ENCODE measurements at places on chromosomes 2 and 18. TPM values are rescaled to one million over a fixed set of nuclear protein-coding genes. Genes with fewer than 3 reads are reported as not detected.
A peak's percentile ranks its signal among the peaks of the same experiment; 100 is the strongest.

DNA sequence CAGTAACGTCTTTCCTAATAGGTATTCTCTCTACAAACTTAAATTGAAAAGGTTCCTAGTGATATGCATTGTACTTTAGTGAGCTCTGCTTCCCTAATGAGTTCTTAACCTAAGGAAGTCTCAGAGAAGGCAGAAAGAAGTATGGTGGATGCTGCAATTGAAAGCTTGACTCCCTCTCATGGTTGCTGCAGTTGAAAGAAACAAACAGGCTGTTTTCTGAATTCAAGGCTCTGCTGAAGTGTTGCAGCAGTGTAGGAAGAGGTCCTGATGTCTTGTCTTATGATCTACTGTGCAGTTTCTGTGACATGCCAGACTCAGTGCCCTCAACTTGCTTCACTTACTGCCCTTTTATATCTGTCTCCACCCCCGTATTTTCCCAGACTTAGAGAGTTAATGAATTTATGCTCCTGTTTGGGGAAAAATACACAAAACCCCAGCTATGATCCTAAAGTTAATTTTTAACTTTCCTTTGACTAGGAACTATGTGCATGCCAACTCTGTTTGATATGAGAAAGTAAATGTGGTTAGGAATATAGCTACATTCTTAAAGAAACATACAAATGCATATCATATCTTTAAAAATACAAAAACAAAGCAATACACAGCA, 655.3 kb upstream of the FAM98A start:
- no peaks in the 10 kb centered on the region for H3K36me3 ChIP-seq
- DNase-seq, result no peak
- H3K27me3 ChIP-seq, result no peaks in the 10 kb centered on the region
- H3K4me1 ChIP-seq, result no peaks in the 10 kb centered on the region
- no peak overlapping the region for H3K4me3 ChIP-seq
- H3K27ac ChIP-seq, result no peak overlapping the region

Gene COL4A4
- total RNA-seq, result not detected

GRCh38 chr18:22286585-22286984, 117.2 kb downstream of the GATA6 start:
- no peak overlapping the region for H3K27ac ChIP-seq
- no peak for DNase-seq
- no peaks in the 10 kb centered on the region for H3K4me1 ChIP-seq

DNA sequence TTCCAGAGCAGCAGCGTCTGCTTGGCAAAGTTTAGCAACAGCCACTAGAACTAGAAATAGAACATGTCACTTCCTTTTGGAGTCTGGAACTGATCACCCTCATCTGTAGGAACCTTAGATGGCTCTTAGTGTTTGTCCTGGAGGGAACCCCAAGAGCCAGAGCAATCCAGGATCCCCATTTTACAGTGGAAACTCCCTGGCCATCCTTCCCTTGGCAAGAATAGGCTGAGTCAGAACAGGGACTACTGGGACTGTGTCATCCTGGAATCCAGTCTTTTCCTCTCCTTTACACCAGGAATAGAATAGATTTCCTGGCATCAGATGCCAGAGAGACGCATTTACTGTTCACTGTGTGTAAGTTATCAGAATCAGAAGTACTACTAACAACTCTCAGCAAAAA, 33.2 kb upstream of the GRHL1 start:
- no peaks in the 10 kb centered on the region for H3K27me3 ChIP-seq
- H3K4me3 ChIP-seq, result no peak overlapping the region
- peaks cover 10% of the 10 kb centered on the region for H3K4me1 ChIP-seq
- peaks cover 21% of the 10 kb centered on the region for H3K36me3 ChIP-seq

- peaks cover 38% of the 10 kb centered on the region for H3K27me3 ChIP-seq
- peak overlapping the region; percentile 50 for H3K4me3 ChIP-seq
- peaks cover 5% of the 10 kb centered on the region for H3K4me1 ChIP-seq
- no peaks in the 10 kb centered on the region for H3K36me3 ChIP-seq
- no peak overlapping the region for H3K27ac ChIP-seq
These were observed 1.6 kb upstream of the ALKAL2 start for GRCh38 chr2:289362-290089.

- peaks cover 2% of the 10 kb centered on the region for H3K4me1 ChIP-seq
- H3K36me3 ChIP-seq, result no peaks in the 10 kb centered on the region
- DNase-seq, result no peak
- no peak overlapping the region for H3K4me3 ChIP-seq
These were observed 380.2 kb downstream of the TXNL1 start for GRCh38 chr18:56258178-56258577.

DNA sequence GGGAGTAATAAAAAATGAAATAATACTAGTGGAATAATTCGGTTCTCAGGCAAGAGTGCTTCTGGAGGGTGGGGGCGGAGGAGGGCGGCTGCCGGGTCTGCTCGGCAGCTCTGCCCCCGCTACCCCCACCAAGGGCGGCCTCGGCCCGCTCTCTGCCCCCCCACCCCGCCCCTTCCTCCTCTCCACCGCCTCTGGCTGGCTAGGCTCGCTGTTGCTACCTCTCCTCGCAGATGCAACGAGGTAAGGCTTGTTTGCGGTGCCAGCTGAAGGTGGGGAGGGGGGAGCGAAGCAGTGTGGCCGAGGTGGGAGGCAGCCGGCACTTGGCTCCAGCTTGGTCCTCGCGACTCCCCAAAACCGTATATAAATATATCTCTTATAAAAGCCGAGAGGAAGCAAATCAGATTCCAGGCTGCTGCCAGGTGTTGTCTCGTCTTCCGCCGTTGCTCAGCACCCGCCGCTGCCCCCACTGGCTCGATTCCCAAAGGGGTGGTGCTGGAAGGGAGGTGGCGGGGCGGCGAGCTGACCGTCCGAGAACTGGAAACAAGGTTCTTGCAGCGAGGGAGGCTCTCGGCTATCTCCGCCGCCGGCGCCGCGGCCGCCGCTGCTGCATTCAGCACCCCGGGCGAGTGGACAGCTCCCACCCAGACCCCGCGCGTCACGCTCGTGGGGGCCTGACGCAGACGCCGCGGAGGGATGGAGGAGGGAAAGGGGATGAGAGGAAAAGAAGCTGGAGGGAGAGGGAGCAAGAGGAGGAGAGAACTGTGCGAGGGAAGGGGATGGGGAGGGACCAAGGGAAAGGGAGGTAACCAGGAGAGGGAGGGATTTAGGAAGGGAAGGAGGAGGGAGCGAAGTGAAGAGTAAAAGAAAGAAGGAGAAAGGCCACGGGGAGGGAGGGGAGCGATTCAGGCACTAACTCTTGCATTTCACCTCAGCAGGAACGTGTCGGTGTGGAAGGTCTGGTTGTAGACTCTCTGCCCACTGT, at the start of gene MARCHF4:
MARCHF4 (minus strand) TSS at position 763 of the 982 bp plus-strand sequence. CDS start 2,223 bp downstream, outside the sequence.
- H3K36me3 ChIP-seq, result no peaks in the 10 kb centered on the region
- DNase-seq, result peak; percentile 81
- no peak within 1 kb of the TSS for H3K4me3 ChIP-seq
- H3K27me3 ChIP-seq, result peaks cover 42% of the 10 kb centered on the region

DNA sequence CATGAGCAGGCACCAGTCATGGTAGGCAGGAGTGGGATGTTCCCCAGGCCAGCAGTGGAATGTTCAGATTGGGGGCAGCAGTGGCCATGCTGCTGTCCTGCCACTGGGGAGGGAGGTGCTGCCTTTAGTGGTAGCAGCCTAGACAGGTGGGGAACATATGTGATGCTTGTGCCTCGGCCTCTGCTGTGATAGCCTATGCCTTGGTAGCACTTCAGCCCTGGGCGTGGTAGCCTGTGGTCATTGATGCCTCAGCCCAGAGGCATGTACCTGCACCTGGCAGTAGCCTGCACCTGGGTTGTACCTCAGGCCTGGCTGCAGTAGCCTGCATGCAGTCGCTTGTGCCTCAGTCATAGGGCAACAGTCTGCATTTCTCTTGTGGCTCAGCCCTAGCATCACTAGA, 7.1 kb downstream of the RFTN2 start:
- no peak overlapping the region for H3K27ac ChIP-seq
- H3K27me3 ChIP-seq, result peaks cover 8% of the 10 kb centered on the region
- H3K4me3 ChIP-seq, result no peak overlapping the region
- no peak for DNase-seq
- no peaks in the 10 kb centered on the region for H3K36me3 ChIP-seq

DNA sequence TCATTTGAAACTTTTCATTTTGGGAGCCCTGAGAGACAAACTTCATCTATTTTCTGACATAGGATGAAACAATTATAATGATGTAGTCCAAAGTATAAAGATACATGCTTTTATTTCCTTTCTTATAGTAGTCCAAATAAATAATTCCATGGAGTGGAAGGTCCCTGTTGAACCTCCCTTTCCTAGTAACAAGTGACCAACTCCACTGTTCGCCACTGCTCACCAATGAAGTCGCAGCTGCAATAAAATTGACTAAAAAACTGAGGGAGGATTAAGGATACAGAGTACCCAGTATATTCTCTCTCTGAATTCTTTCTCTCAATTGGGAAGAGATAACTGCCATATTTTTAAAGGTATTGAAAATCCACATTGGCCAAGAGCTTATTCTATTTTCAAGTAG, 14.1 kb downstream of the SERPINB7 start:
- H3K4me3 ChIP-seq, result no peak overlapping the region
- no peaks in the 10 kb centered on the region for H3K36me3 ChIP-seq
- no peak for DNase-seq
- H3K27ac ChIP-seq, result no peak overlapping the region

Gene GPR39
- total RNA-seq, result not detected

Gene ZNF521
- not detected for total RNA-seq

GRCh38 chr2:162457490-162457889, 113.6 kb downstream of the GCA start:
- no peaks in the 10 kb centered on the region for H3K36me3 ChIP-seq
- H3K27ac ChIP-seq, result no peak overlapping the region
- DNase-seq, result no peak
- H3K4me3 ChIP-seq, result no peak overlapping the region
- H3K27me3 ChIP-seq, result peaks cover 2% of the 10 kb centered on the region
- no peaks in the 10 kb centered on the region for H3K4me1 ChIP-seq

Gene LYPD1
- total RNA-seq, result not detected

DNA sequence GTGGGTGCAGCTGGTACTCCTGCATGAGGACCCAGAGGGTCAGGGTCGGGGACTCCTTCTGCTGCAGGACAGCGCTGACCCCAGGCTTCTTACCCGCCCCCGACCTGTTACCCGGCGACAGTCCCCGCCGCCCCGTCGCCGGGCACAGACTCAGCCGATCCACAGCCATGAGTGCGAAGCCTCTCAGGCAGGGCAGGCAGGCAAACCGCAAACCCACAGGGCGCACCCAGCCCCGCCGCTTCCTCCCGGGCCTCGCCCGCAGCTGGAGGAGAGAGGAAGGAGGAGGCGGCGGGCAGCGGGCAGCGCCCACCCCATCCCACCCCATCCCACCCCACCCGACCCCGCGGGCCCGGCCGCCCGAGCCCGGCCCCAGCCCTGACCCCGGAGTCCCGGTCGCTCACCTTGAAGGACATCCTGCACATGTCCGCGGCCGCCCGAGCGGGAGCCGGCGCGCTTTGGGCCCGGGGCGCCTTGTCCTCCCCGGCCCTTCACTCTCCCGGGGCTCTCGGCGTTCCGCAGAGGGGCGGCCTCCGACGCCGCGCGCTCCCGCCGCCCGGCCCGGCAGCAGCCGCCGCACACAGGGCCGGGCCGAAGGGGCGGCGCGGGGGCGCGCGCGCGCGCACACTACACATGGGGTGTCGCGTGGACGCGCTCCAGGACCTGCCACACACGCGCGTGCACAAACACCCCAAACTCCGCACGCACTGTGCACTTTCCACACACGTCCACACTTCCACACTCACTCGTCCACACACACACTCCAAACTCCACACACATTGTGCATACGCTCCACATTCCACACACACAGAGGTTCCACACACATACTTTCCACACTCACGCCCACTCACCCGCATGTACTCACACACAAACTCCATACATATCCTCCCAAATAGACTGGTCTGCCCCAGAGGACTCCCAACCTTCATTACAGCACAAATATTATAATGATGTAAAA, at the start of gene ANKRD29:
ANKRD29 (minus strand) TSS at position 603 of the 955 bp plus-strand sequence; CDS start at position 422, 181 bp downstream.
- peak within 1 kb of the TSS; percentile 68 for H3K4me3 ChIP-seq
- DNase-seq, result peak; percentile 72
- no peaks in the 10 kb centered on the region for H3K36me3 ChIP-seq

Data from activated CD4-positive, alpha-beta T cell treated with anti-CD3 and anti-CD28 coated beads for 36 hours (primary cell).